ENCODE measurements at places on chromosomes 7 and 10. TPM values are rescaled to one million over a fixed set of nuclear protein-coding genes. Genes with fewer than 3 reads are reported as not detected.

FAM25A gene
- total RNA-seq = not detected

LIPJ gene
- not detected for total RNA-seq

FAM107B gene
- total RNA-seq = 89.9 TPM

AKR1C4 gene
- not detected for total RNA-seq

ZP3 gene
- 0.60 TPM for total RNA-seq

TCAF2 gene
- total RNA-seq = 16.5 TPM

NUTM2E gene
- 0.05 TPM for total RNA-seq

C10orf67 gene
- not detected for total RNA-seq

SFRP4 gene
- total RNA-seq = 0.33 TPM

TDRD1 gene
- total RNA-seq = not detected

Measured in mammary microvascular endothelial cell (primary cell).